ENCODE measurements at places on chromosomes 5 and 9. TPM values are rescaled to one million over a fixed set of nuclear protein-coding genes. Genes with fewer than 3 reads are reported as not detected.

DNA sequence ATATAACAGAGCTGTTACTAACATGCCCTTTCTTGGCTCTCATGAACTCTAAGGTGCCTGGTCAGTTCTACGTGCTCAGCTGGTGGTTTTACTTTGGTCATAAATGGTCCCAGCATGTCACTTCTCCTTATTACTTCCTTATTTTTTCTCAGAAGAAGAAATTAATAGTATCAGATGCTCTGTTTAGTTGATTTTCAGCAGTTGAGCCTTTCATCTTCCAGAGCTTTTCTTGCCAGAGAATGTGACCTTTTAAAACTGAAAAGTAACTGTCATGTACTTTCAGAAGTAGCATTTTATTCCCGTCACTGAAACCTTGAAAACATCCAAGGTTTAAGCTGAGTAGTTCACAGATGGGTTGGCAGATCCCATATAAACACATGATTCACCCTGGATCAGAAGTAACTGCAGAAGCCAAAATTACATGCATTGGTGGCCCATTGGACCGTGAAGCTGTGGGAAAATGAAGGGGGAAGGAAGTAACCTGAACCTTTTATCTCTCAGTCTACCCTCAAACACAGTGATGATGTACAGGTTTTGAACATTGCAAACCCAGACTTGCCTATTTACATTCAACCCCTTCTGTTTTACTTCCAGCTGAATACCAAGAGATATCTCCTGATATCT, 50.5 kb downstream of the HACD4 start:
- peak; percentile 6 for DNase-seq

GRCh38 chr5:179377421-179378115, 32.3 kb upstream of the ADAMTS2 start:
- no peak for DNase-seq

GRCh38 chr5:74685979-74686631, 1.1 kb downstream of the HEXB start:
- no peak for DNase-seq

DNA sequence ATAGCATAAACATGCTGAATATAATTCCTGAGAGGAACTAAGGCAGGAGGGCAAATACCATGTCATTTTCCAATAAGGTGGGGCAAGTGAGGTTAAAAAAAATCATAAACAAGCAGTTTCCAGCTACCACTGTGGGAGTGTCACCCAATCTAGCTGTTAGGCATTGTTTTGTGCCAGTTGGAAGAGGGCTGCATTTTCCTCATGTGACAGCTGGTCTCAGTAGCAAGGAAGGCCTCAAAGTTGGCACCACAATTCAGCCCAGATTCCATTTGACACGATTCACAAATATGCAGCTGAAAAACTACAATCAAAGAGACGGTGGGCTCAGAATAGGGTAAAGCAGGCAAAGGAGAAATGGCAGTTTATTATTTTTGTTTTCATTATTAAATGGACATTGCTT, 636.1 kb downstream of the KIF4B start:
- no peak for DNase-seq

- DNase-seq, result no peak
These were observed 838.3 kb downstream of the TLE4 start for GRCh38 chr9:80410106-80410505.

DNA sequence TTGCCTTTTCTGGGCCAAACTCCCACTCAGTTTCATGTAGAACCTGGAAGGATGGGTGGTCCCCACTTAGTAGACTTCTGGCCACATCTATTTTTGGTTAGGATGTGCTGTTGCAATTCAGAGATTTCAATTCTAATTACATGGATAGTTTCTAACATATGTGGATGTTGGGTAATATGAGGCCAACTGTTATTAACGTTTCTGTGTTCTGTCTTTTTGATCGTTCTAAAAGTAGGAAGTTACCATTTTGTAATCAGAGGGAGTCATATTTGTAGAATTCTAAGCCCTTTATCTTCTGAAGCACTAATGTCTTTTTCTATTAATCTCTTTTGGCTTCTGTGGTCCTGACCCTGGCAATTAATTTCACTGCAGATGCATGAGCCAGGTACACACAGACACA, 141.6 kb upstream of the SPEF2 start:
- no peak for DNase-seq

- no peak for DNase-seq
These were observed 156.4 kb upstream of the ADAMTS16 start for GRCh38 chr5:4983701-4984100.

GRCh38 chr9:101299901-101300300, 84.9 kb downstream of the BAAT start:
- no peak for DNase-seq

DNA sequence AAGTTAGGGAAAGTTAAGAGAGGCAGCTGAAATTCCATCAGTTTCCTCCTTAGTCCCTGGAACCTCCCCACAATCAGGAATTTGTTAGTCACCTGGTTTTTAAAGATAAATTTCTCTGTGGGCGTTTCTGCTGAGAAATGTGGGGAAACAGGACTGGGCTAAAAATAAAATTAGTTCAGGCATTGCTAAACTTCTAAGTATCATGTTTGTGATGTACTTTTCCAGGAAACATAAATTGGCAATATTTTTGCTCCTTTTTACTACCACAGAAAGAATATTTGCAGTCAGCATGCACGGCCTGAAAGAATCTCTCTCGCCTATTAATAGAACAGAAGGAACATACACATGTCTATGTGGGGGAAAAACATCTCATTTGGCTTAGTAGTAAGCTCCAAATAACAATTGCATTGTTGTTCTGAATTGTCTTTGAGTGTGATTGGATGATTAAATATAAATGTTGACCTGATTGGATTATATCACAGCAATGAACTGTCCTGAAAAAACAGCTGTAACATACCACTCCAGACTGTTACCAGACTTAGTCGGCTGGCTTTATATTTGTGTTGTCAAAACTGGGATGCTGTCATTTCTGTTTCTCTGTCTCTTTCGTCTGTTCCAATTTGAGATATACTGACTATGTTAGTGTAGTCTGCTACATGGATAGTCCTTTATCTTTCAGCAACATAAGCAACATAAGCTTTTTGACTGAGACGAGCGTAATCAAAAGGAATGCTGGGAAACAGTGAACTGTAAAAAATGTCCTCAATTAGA, 12.9 kb downstream of the TJP2 start:
- no peak for DNase-seq

GRCh38 chr9:110880189-110880588, 158.1 kb downstream of the LPAR1 start:
- no peak for DNase-seq

GRCh38 chr9:132886334-132886725, 7.6 kb downstream of the SPACA9 start:
- no peak for DNase-seq

GRCh38 chr5:41793141-41793770, 77.0 kb downstream of the OXCT1 start:
- DNase-seq, result no peak

GRCh38 chr5:159975462-159976019, 33.4 kb upstream of the TTC1 start:
- DNase-seq, result no peak

DNA sequence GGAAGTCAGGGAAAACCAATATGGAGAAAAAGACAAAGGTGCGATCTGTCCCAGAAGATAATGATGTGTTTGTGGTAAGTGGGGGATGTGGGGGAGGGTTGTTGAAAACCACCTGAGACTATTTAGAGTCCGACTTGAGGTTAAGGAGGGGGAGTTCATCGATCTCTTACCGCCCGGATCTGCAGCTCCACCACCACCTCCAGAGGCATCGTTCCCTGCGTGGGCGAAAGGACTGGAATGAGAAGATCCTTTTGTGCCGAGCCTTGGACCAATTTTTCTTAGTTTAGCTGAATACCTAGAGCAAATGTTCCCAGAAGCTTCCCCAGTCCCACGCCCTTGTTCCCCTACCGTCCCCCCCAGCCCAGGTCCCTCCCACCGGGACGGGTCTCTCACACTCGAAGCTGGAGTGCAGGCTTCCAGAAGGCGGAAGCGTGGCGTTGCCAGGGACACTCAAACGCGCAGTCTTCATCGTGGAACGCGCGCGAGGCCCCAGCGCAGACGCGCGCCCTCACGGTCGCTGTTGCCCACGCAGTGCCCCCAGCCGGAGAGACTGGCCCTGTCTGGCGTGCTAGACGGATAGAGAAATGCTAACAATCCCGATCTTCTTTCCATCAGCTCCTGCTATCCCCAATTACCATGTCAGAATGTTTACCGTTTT, at the start of gene SPATA6L:
TSS of gene SPATA6L (minus strand) at position 439 of the 658 bp plus-strand sequence. CDS start at position 209, 230 bp downstream.
- DNase-seq, result peak; percentile 73

DNA sequence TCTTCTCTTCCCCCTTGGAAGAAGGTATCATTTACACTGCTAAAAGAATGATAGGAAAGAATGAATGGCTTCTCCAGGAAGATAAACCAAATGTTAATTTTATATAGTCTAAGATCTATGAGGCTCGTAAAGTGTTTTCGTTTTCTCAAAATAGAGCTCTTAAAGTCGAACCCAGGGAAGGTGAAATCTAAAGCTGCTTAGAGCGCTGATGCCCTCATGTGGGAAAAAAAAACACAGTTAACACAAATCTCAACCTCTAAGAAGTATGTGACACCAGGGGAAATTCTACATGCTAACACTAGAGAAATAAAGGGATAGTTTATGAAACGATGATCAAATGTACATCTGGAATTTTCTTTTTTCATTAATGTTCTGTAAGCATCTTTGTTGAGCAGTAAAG, 257.9 kb downstream of the RASEF start:
- DNase-seq, result no peak

DNA sequence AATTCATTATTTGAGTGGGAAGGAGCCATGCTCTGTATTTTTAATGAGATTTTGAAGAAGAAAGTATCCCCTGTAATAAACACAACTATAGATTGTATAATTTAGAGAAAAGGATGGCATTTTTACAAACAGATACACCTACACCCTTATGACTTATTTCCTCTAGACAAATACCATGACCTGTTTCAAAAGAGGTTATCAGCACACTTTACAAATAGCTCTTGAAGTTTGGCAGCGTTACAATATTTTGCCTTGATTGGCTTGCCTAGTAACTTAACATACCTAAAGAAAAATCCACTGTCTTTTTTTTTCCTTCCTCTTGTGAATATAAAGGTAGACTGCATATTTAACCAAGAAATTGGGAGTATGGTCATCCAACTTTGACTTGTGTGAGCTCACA, 28.5 kb upstream of the CETN3 start:
- no peak for DNase-seq

GRCh38 chr9:89037891-89038290, 46.6 kb downstream of the S1PR3 start:
- DNase-seq, result no peak

The SPINK13 gene
- not detected for total RNA-seq

The TMEM174 gene
- not detected for total RNA-seq

The ANKRD18B gene
- total RNA-seq, result 1.1 TPM

The SOHLH1 gene
- not detected for total RNA-seq

The NOP16 gene
- 5.0 TPM for total RNA-seq

The SH3PXD2B gene
- 17.6 TPM for total RNA-seq

The GZMA gene
- not detected for total RNA-seq

The PCDHB16 gene
- total RNA-seq, result 4.5 TPM

The CARTPT gene
- not detected for total RNA-seq

The IRX2 gene
- total RNA-seq, result not detected
